ENCODE measurements at places on chromosomes 3 and 15.

DNA sequence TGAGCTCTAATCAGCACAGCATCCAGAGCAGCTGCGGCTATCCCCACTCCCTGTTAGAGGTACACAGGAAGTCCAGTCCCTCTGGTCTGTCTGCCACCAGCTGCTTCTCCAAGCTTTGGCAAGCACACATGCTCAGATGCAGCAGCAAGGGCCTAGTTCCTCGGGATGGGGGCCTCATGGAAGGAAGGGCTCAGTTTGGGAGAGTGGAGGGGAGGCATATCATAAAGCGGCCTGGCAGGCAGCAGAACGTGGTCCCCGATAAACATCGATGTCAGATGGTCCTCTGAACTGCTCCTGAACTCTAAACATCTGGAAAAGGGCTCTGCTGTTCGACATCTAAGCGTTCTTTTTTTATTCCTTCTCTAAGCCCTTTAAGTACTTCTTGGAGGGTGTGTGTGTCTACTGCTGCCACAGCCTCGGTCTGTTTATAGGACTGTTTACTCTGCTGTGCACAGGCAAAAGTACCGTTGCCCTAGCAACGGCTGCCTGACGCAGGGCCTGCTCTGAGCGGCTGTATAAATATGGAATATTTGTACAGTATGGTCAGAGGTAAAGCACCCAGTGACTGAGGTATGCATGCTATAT is 74.6 kb downstream of the PRICKLE2 start:
- peak; percentile 97 for DNase-seq

DNA sequence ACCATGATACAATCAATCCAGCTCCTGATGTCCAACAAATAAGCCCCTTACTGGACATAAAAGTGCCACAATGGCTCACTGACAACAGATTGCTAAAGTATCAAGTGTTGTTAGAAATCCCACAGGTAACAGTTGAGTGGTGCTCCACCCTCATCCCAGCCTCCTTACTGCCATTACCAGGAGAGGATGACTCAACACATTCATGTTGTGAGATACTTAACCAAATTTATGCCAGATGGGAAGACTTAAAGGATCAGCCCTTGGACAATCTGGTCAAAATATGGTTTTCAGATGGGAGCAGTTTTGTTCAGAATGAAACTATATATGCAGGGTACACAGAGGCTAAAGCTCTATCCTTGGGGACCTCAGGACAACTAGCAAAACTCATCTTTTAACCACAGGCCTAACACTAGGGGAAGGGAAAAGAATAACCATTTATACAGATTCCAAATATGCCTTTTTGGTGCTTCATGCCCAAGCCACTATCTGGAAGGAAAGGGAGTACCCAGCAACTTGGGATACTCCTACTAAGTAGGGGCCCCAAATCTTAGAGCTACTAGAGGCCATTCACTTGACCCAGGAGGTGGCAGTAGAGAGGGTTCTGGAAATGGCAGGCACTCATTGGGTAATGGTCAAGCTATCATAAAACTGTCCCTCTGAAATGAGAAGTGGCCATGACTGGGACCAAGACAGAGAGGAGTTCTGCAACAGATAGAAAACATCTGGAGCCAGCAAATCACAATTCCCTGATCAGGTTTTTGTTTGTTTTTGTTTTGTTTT is 6.9 kb upstream of the ZNF662 start:
- no peak for DNase-seq

GRCh38 chr3:195042743-195043606 is 228.0 kb downstream of the XXYLT1 start:
- DNase-seq: no peak

GRCh38 chr3:58986654-58987053 is 63.2 kb downstream of the CFAP20DC start:
- DNase-seq: no peak

- no peak for DNase-seq
Measured at GRCh38 chr3:179186426-179186825, 38.3 kb downstream of the PIK3CA start.

DNA sequence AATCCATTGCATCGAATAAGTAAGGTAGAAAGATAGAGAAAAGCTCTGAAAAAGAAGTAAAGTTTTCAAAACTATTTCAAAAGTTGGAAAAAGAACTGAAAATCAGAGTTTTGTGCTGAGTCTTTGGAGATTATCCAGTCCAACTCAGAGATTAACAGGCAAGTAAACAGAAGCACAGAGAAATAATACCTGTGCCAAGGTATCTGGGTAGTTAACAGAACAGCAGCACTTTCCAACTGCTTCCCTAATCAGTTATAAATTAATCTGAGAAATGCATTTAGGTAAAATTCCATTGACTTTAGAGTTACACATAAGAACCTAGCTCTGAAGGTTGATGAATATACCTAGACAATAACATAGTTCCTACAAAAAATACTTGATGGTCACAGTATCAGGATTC is 355.3 kb downstream of the TBC1D5 start:
- no peak for DNase-seq

- no peak for DNase-seq
Measured at GRCh38 chr3:100108464-100109079, 5.7 kb downstream of the FILIP1L start.

- DNase-seq: no peak
Measured at GRCh38 chr15:48546296-48546695, 99.2 kb downstream of the FBN1 start.

DNA sequence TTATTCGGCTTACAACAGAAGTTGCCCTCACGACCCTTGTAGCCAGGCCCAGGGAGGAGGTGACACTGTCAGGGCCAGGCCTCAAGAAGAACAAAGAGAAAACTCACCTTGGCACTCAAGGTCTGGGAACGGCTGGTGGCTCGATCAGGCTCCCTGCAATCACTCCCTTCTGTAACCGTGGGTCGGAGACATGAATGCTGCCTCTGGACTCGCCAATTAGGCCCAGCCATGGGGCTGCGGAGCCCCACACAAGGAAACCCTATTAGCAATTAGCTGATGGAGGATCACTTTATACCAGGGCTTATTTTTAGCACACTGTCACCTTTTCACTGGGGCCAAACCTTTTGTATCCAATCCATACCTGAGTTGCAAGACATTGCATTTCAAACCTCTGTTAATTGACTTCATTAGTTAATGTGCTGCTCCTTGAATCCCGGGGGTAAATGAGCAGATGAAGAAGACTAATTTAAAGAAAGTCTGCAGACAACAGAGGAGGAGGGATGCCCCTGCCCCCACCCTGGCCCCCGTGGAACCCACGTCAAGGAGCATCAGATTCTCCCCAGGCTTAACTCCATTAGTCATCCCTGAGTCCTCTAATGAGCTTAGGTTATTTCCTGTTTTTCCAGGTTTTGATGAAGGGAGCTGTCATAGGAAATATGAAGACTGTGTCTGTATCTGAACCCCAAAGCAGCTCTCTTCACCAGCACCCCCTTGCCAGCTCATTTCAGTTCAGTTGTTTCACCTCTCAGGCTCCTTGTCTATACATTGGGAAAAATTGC is 255.3 kb downstream of the RORA start:
- DNase-seq: no peak

- no peak for DNase-seq
Measured at GRCh38 chr3:132167870-132168269, 133.1 kb upstream of the CPNE4 start.

DNA sequence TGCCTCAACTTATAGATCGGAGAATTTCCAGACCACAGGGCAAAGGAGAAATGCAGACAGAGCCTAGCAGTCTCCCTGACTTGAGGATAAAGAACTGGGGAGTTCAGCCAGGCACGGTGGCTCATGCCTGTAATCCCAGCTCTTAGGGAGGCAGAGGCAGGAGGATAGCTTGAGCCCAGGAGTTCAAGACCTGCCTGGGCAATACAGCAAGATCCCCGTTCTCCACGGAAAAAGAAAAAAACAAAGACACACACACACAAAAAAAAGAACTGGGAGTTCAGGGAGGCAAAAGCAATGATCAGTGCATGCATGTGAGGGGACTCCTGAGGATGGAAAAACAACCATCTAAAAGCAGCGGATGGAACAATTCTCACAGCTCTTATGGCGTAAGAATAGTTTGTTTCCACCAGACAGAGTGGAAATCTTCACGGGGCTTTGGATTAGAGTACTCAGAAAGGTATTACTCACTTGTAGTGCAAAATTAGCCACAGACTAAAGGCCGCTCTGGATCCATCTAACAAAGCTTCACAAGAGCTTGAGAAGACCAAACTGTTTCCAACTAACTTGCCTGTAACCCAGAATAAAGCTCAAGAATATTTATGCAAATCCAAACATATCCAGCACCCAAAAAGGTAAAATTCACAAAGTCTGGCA is 16.3 kb downstream of the SEC11A start:
- no peak for DNase-seq
